ENCODE measurements at places on chromosomes 6 and 20.

- H3K27ac ChIP-seq: peak overlapping the region; percentile 83
- peaks cover 12% of the 10 kb centered on the region for H3K4me1 ChIP-seq
- H3K36me3 ChIP-seq: no peaks in the 10 kb centered on the region
- DNase-seq: no peak
- no peak overlapping the region for H3K4me3 ChIP-seq
Observed at GRCh38 chr6:5670381-5670780, 336.3 kb downstream of the NRN1 start.

DNA sequence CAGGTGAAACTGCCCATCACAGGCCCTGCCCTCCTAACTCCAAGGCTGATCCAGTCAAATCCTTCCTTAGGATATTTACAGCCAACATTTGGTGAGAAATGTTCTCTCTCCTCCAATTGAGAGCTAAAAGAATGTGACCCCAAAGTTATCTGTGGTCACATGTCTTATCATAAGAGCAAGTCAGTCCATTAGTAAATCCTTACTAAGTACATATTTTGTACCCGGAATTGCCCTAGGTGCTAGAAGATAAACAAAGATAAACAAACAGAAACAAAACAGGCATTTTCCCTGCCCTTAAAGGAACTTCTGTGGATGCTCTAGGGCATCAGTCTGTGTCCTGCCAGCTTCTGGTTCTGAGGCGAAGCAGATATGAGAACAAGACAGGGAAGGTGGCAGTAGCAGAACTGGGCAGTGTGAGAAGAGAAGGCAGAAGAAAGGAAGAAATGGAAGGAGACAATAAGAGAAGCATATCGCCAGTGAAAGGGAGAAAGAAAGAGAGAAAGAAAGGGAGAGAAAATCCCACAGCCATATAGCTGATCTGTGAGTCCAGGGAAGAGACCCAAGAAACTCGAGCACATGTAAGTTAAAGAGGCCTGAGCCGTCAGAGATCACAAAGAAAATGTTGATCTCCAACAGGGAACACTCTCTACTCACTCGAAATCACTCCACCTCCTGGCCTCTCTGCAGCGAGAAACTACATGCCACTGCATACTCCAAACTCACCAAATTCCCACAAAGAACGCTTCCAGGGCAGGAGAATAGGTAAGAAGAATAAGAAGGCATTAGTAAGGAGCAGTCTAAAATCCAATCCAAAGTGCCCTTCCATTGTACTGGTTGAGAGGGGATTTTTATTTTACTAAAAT, 41.7 kb downstream of the CDK5RAP1 start:
- no peak overlapping the region for H3K4me3 ChIP-seq
- H3K27ac ChIP-seq: no peak overlapping the region
- no peak for DNase-seq
- peaks cover 39% of the 10 kb centered on the region for H3K36me3 ChIP-seq
- H3K27me3 ChIP-seq: no peaks in the 10 kb centered on the region

DNA sequence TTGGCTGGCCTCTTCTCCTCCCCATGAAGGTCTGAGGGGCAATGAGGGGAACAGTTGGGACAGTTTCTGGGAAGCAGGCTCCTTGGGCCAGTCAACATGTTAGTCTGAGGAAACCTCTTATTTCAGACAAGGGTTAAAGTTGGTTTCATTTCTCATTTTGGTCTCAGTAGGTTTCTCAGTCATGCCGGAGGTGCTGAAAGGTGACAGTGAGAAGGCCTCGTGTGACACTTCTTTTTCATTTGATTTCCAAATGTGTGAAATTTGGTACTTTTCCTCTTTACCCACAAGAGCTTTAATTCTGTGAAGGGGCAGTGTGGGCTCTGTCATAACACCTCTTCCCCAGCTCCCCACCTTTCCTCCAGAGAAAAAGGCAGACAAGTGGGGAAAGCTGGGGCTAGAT, 7.5 kb upstream of the GLP1R start:
- peaks cover 8% of the 10 kb centered on the region for H3K27me3 ChIP-seq
- no peaks in the 10 kb centered on the region for H3K36me3 ChIP-seq
- no peak for DNase-seq
- no peak overlapping the region for H3K27ac ChIP-seq

DNA sequence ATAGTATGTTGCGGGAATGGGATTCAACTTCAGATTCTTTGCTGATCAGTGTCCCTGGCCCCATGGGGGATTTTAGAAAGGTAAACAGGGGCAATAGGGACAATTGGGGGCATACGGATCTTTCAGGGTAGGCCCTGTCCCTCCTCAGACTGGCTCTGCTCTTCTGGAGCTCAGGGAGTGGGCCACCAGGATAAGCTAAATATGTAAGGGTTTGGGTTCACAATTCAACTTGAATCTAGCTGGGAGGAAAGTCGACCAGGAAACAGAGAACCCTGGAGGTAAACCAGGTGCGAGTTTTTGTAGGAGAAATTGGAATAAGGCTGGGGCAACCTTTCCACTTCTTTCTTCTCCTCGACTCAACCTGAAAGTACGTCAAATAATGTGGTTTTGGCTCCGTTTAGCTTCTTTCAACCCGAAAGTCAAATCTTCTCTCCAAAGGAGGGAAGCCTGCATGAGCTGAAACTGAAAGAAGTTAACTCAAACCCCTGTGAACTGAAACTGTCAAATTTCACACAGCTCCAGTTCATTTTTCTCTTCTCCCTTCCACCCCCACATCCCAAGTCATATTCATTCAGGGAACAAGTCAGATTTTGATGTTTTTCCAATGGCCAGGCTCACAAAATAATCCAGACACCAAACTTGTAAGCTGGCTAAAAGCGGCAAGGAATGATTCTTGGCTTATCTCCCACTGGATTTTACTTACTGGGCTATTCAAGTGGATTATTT, 278.2 kb downstream of the CLIC5 start:
- no peaks in the 10 kb centered on the region for H3K27me3 ChIP-seq
- H3K4me3 ChIP-seq: peak overlapping the region; percentile 46
- no peak overlapping the region for H3K27ac ChIP-seq
- H3K4me1 ChIP-seq: peaks cover 23% of the 10 kb centered on the region
- no peaks in the 10 kb centered on the region for H3K36me3 ChIP-seq
